ENCODE measurements at places on chromosomes 2 and 18.

GRCh38 chr2:64455545-64455944 is 1.6 kb downstream of the LGALSL start:
- DNase-seq = peak; percentile 32

DNA sequence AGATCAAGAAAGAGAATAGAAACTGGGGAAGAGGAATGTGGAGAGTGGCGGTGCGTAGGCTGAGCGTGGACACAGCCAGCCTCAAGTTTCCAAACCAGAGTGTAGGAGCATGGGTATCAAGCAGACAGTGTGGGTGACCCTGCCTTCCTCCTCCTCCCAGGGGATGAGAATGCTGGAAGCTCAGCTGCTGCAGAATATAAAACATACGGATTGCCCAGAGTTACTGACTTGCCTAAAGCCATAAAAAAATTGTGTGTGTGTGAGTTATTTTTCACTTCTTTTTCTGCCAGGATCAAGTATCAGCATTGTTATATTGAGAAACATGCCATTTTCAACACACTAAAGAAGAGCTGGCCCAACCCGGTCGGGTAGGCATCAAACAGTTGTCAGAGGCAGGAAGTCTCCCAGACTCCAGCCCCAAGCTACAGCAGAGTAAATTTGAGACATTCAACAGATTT is 333.3 kb upstream of the ACVR2A start:
- DNase-seq = no peak

DNA sequence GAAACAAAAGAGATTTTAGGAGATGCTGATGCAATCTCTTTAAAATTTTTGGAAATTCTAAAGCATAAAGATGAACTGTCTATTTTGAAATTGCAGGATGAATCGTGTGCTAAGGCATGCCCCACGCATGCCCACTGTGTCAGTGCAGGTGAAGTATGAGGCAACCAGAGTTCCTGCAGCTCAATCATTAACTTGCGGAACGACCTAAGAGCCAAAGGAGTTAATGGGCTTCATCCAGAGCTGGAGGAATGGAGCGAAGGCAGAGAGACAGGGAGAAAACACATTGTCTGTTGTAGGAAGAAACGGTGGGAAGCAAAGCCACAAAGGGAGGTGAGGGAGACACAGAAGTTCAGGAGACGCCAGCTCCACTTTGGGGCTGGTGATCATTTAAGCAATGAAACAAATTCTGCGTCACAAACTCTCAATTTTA is 265.2 kb downstream of the CCDC85A start:
- no peak for DNase-seq

GRCh38 chr2:70035344-70035844 is 51.9 kb upstream of the PCBP1 start:
- DNase-seq = no peak

- no peak for DNase-seq
These were observed 30.4 kb downstream of the TOGARAM2 start for GRCh38 chr2:29011418-29012060.

DNA sequence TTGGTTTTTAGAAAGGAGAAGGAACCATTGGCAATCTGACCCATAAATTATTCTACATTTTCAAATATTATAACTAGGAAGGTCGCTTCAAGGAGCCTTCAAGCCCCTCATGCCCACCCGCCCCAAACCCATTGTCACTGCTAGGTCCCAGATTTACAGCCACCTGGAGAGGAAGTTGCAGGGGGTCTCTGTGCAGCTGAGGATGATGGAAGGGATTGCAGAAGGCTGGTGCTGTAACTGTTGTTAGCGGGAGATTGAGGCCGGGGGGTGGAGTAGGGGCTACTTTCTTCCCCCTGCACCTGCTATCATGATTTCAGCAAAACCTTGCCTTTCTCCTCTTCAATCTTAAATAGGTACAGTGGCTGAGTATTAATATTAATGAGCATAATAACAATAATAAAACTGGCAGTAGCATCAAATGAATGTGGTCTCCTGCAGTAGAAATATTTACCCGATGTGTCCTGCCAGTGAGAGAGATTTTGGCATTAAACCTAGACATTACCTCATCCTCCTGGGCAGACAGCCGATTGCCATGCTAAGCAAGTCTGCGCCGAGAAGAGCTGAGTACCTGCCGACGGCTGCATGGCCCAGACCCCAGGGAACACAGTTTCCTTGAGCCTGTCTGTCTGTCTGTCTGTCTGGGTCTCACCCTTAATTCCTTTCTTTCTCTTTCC is 225.4 kb downstream of the FAM210A start:
- DNase-seq = no peak

- DNase-seq = no peak
These were observed 93.2 kb downstream of the USP40 start for GRCh38 chr2:233473386-233473791.

GRCh38 chr2:218060118-218060517 is 8.9 kb upstream of the RUFY4 start:
- DNase-seq = no peak

DNA sequence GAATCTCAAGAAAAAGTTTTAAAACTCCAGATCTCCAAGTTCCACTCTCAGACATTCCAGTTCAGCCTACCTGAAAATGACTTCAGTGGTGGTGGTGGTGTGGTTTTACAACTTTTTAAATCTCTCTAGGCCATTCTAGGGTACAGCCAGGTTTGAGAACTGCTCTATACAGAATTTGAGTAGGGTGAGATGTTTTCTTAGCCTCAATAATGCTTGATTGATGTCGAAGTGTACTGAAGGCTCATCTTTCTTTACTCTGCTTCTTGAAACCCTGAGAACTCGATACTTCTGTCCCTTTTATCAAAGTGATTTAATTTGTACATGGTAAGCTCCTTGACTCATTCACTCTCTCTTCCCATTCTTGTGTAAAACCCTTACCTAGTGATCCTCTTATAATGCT is 143.8 kb downstream of the FAM124B start:
- DNase-seq = no peak

- peak; percentile 87 for DNase-seq
These were observed 1375.4 kb upstream of the CELF4 start for GRCh38 chr18:38940863-38941531.

DNA sequence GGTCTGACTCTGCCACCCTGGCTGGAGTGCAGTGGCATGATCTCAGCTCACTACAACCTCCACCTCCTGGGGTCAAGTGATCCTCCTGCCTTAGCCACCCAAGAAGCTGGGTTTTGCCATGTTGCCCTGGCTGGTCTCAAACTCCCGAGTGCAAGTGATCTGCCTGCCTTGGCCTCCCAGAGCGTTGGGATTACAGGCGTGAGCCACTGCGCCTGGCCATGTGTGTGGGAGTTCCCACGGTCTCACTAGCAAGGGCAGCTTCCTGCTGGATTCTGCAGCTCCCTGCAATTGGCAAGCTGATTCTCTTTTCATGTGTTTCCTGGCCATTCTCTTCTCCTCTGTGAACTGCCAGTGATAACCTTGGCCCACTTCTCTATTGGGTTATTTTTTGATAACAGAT is 84.0 kb downstream of the USP40 start:
- DNase-seq = no peak

DNA sequence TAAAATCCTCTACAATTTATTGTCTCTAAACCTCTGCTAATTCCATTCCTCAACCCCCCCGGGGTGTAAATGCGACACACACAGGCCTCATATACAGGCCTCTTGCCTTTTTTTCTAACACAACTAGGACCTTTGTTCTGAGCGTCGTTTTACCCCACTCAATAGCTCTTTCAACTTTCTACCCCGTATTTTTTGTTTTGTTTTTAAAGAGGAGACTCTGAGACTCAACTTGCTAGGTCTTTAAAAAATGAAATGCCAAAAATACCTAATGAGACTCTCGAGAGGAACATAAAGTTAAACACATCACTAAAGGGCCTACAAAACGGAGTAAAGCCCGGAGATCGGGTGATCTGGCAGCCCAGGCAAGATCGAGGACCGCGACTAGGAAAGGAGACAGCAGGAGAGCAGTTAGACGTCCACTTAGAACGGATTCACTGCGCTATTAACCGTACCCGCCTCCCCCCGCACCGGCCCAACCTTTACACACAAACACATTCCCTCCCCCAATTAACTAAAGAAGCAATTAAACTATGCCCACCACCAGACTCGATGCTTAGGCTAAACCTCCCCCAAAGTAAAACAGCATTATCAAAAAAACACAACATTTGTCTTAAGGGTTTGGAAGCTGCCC is 1.7 kb downstream of the TRIP12 start:
- DNase-seq = peak; percentile 32

DNA sequence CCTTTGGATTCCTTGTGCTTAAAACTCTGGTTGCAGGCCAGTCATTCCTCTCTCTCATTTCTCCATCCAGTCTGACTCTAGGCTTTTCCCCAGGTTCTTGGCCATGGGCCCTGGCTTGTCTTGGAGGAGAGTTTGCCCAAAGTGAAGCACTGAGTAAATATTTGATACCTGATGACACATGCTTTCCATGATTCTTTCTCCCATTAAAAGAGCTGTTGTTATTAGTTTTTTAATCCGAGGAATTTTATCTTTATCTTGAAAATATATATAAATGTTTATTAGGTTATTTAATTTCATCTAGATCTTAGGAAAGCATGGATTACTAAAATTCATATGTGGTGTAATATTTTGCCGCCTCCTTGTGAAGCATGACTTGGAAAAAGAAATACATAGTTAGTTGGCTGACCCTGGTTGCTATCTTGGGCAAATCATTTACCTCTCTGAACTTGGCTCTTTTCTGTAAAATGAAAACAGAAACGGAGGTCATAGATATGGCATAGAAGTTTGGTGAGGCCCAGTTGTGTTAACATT is 650.1 kb downstream of the SLC4A3 start:
- no peak for DNase-seq

GRCh38 chr2:148593421-148593820 is 51.1 kb upstream of the EPC2 start:
- no peak for DNase-seq
